T-helper 22 cell (primary cell): ENCODE measurements at places on chromosomes 6 and 20.

DNA sequence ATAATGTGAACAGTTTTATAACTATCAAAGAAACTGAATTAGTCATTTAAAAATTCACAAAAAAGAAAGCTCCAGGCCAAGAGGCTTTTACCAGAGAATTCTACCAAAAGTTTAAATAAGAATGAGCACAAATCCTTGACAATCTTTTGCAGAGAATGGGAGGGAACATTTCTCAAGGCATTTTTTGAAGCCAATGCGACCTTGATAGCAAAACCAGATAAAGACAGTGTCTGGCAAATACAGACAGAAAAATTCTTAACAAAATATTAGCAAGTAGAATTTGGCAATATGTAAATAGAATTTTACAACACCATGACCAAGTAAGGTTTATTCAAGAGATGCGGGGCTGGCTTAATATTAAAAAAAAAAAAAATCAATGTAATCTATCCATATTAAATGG, 41.7 kb downstream of the RNF24 start:
- no peak for DNase-seq

- DNase-seq: no peak
These were observed 258.2 kb downstream of the BMP7 start for GRCh38 chr20:57008217-57008616.

- DNase-seq: no peak
These were observed 116.9 kb downstream of the GMPR start for GRCh38 chr6:16355238-16355637.

DNA sequence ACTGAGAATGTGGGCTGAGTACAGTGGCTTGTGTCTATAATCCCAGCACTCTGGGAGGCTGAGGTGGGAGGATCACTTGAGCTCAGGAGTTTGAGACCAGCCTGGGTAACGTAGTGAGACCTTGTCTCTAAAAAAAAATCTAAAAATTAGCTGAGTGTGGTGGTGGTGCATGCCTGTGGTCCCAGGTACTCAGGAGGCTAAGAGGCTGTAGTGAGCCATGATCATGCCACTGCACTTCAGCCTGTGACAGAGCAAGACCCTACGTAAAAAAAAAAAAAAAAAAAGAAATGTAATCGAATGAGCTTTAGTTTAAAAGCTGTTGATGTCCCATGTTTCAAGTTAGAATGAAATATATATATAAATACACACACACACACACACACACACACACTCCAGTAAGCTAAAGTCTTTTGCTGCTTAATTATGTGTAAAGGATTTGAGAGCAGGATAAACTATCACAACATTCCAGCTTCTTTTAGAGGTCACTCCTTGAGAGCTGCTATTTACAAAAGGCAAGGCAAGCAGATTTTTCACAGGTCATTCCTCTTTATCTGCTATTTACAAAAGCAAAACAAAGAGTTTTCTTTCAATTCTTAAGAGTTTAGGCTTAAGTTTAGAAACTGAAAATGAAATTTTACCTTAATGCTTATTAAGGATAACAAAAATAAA, 4.7 kb upstream of the MICAL1 start:
- no peak for DNase-seq

DNA sequence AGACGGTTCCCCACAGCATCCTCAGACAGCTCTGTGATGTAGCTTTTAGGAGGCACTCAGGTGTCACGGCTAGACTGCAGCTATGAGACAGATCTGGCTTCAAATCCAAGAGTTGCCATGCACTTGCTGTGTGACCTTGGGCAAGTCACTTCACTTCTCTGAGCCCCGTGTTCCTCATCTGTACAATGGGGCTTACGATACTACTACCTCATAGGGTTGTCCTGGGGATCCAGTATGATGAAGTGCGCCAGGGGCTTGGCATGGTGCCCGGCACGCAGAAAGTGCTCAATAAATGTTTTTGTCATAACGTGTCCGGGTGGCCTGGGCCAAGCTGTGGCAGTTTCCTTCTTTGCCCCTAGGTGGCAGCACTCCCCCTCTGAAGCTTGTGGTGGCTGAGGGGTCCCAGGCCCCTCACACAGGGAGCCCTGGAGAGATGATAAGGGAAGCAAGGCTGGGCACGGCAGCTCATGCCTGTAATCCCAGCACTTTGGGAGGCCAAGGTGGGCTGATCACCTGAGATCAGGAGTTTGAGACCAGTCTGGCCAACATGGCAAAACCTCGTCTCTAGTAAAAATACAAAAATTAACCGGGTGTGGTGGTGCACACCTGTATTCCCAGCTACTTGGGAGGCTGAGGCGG, 19.1 kb upstream of the CHMP4B start:
- DNase-seq: no peak

DNA sequence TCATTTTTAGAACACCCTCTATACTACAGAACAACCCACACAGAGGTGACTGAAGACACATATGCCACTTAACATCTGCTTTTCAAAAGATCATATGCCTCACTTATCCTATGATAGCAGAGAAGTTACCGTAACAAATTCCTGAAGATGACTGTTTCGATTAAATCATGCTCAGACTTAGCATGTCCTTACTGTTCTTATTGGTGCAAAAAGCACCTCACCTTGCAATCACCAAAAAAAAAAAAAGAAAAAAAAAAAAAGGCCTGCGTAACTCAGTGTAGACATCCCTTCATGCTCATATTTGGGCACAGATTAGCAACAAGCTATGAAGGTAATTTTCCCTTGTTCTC, 17.7 kb upstream of the DST start:
- DNase-seq: no peak

- no peak for DNase-seq
These were observed 592.8 kb upstream of the JAG1 start for GRCh38 chr20:11266571-11266970.

GRCh38 chr20:45821947-45822346, 5.2 kb downstream of the TNNC2 start:
- no peak for DNase-seq

DNA sequence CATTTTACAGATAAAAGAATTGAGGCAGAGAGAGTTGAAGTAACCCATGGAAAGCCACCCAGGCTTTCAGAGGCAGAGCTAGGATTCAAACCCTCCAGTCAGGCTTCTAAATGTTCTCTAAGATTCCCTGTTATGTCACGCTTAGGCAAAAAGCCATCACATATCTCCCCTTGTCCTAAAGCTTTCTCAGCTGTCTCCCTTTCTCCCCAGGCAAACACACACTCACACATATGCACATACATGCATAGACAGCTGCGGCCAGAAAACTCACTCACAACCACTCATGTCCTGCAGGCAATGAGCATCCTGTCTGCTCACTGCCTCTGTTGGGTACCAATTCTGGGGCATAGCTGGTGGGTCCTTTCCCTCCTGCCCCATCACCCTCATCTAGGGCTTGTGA, 595.9 kb upstream of the CHD6 start:
- no peak for DNase-seq
